ENCODE measurements at places on chromosomes 5 and 9.

DNA sequence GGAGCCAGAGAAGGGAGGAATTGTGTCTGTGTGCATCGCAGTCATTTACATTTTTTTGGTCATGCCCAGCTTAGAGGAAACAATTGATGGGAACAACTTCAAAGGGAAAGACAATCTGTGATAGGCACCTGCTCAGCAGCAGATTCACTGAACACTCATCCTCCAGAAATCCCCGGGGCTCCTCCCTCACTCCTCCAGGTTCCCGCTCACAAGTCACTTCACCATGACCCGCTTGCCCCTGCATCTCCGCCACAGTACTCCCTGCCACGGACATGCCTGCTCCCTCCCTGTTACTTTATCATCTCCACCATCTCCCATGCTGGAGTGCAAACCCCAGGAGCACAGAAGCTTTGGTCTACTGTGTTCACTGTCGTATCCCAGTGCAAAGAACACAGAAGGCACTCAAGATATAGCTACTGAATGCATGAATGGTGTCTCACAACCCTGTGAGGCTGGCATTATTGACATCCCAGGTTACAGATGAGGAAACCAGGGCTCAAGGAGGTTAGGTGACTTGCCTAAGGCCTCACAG is 16.2 kb downstream of the LHX6 start:
- no peak for DNase-seq

GRCh38 chr9:34994900-34995669 is 5.5 kb downstream of the DNAJB5 start:
- no peak for DNase-seq

DNA sequence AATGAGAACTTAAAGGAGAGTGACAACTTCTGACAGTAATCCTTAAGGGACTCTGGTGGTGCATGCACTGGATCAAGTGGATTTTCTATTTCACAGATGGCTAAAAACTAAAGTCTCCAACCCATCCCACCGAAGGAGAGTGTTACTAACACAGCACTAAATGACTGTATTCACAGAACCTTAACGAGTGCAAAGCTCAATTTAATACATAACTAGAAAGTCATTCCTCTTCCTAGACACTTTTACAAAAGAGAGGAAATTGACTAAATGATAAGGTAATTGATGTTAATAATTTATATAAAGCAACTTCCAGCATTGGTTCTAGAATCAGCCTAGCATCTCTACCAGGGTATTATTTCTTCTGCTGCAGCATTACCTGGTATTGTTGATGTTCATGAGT is 189.8 kb downstream of the ADAMTS12 start:
- no peak for DNase-seq

DNA sequence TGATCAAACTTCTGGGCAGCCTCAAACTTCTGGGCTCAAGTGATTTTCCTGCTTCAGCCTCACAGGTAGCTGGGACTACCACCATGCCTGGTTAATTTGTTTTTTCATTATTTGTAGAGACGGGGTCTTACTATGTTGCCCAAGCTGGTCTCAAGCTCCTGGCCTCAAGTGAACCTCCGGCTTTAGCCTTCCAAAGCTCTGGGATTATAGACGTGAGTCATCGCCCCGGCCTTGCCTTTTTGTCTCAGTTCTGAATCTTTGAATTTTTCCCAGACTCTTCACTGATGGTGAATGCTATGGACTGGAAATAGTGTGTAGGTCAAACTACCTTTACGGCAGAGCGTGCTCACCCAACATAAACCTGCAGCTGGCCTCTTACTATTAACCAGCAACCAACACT is 32.3 kb upstream of the EGFLAM start:
- DNase-seq: no peak

GRCh38 chr9:129962889-129963703 is 79.9 kb downstream of the FNBP1 start:
- peak; percentile 86 for DNase-seq

- no peak for DNase-seq
Observed at GRCh38 chr9:123175854-123176629, 92.3 kb downstream of the STRBP start.

GRCh38 chr5:19172926-19173470 is 815.0 kb downstream of the CDH18 start:
- DNase-seq: no peak

DNA sequence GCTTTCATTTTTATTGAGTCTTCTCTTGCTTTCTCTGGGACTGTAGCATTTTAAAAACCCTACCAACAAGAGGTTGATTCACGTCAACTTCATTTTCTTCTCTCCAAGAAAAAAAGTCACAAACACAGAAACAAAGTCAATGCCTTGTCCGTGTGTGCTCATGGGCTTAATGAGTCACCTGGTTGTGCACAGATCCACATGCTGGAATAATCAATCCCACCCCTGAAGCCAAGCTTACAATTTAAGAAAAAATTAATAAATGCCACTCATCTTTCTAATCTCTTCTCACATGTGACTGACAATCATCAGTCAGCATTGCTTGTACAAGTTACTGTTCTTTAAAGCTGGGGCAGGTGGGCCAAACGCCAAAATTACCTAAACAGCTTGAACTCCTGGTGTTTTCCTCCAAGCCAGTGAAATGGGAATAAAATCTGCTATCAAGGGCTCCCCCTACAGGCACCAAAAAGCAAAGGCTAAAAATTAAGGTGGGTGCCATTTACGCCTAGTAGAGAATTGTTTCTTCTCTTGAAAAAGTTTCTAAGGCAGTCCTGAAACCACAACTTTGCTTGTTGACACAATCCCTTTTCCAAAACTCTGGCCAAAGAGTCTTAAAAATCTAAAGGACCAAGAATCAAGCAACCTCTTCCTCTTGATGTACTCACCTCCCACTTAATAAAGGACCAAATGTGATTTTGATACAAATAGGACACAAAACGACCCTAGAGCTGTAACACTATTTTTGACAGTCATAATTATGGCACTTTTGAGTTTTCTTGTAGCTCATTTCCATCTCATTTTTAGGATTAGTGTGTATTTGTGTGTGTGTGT is 21.3 kb downstream of the TRMO start:
- peak; percentile 32 for DNase-seq

DNA sequence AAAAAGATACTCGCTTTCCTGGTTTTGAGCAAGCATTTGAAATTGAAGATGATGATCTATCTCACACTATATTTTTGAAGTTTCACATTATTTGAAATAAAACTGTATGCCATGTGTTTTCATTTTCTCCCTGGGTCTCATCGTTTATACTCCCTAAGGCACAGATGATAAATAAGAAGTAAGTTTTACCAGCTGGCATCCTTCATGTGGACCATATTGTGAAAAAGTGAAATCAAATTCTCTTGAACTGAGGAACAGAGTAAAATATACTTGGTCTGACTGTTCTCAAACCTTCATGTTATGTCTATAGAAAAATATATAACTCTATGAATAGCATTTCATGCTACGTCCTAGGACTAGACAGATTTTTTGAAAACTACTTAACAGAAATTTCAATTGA is 1600.9 kb upstream of the C9orf72 start:
- DNase-seq: no peak

- DNase-seq: no peak
Observed at GRCh38 chr9:80954521-80954920, 734.8 kb downstream of the TLE1 start.

DNA sequence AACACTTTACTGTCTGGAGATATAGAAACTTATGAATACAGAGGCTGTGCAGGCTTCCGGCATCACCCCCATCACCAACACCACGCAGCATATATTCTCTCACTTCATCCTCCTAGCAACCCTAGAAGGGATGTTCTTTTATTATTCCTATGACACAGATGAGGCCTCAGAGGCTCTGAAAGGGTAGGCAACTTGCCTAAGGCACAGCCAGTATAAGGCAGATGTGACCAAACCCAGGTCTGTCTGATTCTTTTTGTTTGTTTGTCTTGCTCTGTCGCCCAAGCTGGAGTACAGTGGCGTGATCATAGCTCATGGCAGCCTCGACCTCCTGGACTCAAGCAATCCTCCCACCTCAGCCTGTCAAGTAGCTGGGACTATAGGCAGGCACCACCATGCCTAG is 22.8 kb upstream of the CORO2A start:
- no peak for DNase-seq

DNA sequence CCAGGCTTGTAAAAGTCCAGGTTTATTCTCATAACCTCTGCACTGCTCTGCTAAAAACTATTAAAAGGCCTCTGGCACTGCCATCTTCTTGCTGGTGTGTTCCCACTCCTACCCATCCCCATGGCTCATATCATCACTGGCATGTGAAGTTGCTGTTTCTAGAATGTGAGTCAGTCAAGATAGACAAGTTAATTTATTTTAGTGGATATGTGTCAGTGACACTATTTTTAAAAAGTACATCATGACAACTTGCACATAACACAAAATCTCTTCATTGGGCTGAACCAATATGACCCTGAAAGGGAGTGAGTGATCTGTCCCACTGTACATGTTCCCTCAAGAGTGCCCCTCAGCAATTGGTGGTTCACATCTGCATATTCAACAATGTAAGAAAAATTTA is 299.7 kb downstream of the NFIB start:
- DNase-seq: no peak

GRCh38 chr9:110846215-110846614 is 177.6 kb downstream of the MUSK start:
- DNase-seq: no peak

GRCh38 chr5:172453986-172454357 is 353 bp downstream of the SH3PXD2B start:
- peak; percentile 10 for DNase-seq

DNA sequence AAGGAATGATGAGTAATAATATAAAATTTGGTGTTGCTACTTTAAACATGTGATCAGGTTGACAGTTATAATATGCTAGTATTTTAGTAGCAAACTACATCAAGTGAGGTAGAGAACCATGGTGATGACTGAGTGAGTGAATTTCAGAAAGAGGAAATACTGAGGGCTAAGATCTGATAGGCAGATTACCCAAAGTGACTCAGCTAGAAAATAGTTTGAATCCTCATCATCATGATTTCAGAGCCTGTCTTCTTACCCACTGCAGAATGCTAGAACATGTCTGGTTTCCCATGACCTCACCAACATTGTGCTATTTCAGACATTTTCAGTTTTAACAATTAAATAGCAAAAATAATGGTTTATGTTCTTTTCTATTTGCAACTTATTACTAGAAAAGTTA is 602.1 kb downstream of the TAF11L14 start:
- DNase-seq: no peak

GRCh38 chr5:177310757-177311391 is 824 bp downstream of the MXD3 start:
- DNase-seq: peak; percentile 47

DNA sequence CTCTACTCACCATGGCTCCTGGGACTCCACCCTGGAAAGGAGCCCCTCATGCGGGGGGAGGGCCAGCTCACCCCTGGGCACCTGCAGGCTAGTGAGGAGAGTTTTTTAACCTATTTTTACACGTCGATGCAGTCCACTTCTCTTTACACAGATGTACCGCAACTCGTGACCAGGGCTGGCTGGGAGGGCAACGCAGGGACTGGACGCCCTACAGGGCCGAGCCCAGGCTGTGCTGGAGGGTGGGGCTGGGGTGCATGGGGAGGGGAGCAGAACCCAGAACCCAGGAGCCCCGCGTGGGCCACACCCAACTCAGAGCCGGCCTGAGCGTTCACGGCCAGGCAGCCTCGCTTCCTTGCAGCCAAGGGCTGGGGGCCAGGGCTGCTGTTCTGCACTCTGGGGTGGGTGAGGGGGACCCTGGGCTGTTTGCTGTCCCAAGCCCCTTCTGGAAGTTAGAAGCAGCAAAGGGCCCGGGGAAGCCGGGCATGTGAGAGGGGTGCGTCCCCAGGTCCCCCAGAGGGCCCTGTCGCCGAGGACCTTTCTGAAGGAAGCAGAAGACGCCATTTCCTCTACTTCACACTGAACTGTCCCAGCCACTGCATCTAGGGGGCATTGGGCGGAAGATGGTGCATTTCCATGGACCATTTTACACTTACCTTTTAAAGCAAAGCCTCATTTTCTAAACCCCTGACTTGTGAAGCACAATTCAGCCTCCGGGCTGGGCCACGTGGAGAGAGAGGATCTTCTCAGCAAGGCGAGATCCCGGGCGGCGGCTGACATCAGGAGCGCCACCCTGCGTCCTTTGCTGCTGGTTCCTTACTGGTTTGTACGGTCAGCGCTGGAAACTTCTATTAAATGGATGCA is 90.5 kb downstream of the KCNT1 start:
- DNase-seq: no peak

DNA sequence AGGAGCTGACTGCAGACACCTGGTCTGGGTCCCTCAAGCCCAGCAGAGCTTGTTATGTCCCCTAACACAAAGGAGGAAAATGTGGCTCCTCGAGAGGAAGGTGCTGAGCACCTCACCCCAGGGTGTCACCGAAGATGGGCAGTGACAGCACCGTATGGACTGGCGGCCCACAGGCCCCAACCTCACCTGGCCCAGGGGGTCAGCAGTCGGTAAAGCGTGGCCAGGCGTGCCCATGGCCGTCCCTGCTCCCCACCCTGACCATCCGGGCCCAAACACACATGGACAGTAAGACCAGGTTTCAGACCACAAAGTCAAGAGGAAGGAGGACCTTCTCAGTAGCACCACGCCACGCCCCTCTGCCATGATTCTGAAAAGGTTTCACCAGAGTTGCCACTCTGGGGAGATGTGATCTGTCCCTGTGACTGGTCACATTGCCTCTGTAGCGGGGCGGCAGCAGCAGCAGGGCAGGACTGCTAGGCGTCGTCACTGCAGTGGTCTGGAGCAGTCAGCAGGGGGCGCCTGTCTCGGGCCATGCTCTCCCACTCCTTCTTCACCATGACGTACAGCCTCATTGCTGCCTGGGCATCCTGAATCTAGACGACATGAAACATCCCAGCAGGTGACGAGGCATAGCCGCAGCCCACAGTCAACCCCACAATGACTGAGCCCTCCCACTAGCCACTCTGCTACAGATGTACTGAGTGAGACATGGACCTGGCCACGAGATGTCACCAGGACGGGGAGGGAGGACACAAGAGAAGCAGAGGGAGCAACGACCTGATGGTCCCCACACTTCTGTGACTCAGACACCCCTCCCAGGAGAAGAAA is 11.1 kb downstream of the REXO4 start:
- peak; percentile 89 for DNase-seq
